Astrocyte (in vitro differentiated cells and primary cell): ENCODE measurements at places on chromosomes 6 and 20. TPM values are rescaled to one million over a fixed set of nuclear protein-coding genes. Genes with fewer than 3 reads are reported as not detected.

The TRPC4AP gene
- 92.0 and 92.6 TPM in 2 replicates for total RNA-seq

The RIMS4 gene
- total RNA-seq, result 0.48 and 0.53 TPM in 2 replicates

GRCh38 chr20:48698507-48699267 lies 129.1 kb downstream of the PREX1 start:
- DNase-seq, result no peak
- no peak overlapping the region for H3K27ac ChIP-seq
- peaks cover 4% of the 10 kb centered on the region for H3K4me1 ChIP-seq

DNA sequence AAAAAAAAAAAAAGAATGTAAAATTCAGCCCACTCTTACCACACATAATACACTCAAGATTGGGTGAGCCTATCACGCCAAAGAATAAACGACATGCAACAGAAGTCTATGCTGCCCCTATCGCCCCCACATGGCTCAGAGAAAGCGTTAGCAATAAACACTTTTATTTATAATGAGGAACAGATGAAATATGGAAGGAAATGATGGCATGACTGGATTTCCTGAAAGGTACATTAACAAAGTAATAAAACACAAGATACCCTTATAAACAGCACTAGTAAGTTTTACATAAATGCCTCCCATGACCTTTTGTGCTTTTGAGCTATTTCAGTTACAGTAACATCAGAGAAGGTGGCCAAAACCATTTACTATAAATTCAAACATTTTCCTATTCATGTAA lies 71.4 kb upstream of the SCAF8 start:
- H3K36me3 ChIP-seq, result no peaks in the 10 kb centered on the region
- no peak overlapping the region for H3K4me3 ChIP-seq
- no peak overlapping the region for H3K27ac ChIP-seq
- no peaks in the 10 kb centered on the region for H3K4me1 ChIP-seq
- DNase-seq, result no peak
- no peaks in the 10 kb centered on the region for H3K27me3 ChIP-seq

- no peaks in the 10 kb centered on the region for H3K36me3 ChIP-seq
- H3K27me3 ChIP-seq, result no peaks in the 10 kb centered on the region
- no peak overlapping the region for H3K4me3 ChIP-seq
- peaks cover 21% of the 10 kb centered on the region for H3K4me1 ChIP-seq
- DNase-seq, result no peak
Observed at GRCh38 chr20:25544734-25545133, 40.6 kb downstream of the NINL start.

DNA sequence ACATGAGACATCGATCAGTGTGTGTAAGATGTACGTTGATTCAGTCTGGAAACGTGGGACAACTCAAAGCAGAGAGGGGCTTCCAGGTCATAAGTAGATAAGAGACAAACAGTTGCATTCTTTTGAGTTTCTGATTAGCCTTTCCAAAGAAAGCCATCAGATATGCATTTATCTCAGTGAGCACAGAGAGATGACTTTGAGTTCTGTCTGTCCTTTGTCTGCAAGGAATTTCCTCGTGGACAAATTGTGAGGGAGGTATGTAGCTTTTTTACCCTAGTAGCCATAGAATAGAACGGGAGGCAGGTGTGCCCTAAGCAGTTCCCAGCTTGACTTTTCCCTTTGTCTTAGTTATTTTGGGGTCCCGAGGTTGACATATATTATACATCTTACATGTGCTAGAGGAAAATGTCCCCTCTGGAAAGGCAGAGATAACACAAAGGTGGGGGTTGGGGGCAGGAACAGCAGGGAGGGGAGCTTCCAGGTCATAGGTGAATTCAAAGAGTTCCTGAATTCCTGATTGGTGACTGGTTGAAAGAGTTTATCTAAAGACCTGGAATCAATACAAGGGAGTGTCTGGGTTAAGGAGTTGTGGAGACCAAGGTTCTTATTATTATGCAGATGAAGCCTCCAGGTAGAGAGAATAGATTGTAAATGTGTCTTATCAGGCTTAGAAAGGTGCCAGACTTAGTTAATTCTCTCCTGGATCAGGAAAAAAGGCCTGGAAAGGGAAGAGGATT lies 237.0 kb downstream of the NFATC2 start:
- no peak for DNase-seq
- no peaks in the 10 kb centered on the region for H3K36me3 ChIP-seq
- H3K4me3 ChIP-seq, result no peak overlapping the region
- H3K4me1 ChIP-seq, result no peaks in the 10 kb centered on the region

DNA sequence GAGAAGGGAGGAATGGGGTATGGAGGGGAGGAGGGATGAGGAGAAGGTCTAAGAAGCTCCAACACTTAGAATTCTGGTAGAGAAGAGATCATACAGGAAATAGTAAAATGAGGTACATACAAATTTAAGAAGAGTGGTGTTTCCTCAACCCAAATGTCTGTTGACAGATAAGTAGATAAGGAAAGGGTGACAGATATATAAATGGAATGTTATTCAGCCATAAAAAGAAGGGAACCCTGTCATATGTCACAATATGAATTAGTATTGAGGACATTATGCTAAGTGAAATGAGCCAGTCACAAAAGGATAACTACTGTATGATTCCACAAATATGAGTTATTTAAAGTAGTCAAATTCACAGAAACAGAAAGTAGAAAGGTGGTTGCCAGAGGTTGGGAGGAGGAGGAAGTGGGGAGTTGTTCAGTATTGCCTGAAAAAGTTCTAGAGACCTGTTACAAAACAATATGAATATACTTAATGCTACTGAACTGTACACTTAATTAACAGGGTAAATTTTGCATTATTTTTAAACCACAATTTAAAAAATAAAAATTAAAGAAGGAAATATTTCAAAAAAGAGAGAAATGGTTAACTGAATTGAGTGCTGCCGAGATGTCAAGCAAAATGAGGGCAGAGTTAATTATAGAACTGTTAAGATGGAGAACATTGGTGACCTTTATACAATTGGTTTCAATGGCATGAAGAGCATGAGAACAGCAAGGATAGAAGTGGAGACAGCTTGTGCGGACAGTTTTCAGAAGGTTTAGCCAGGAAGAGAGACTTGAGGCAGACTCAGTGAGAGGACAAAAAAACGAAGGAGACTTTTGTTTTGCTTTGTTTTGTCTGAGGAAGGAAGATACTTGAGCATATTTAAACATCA lies 47.6 kb upstream of the ADGRF4 start:
- peaks cover 10% of the 10 kb centered on the region for H3K4me1 ChIP-seq
- DNase-seq, result peak; percentile 34
- H3K27ac ChIP-seq, result peak overlapping the region; percentile 62
- H3K27me3 ChIP-seq, result no peaks in the 10 kb centered on the region

The PTK6 gene
- 0.18 TPM in 1 of 2 replicates, not detected in the other for total RNA-seq

The OVOL2 gene
- total RNA-seq, result 0.57 TPM in 1 of 2 replicates, not detected in the other

DNA sequence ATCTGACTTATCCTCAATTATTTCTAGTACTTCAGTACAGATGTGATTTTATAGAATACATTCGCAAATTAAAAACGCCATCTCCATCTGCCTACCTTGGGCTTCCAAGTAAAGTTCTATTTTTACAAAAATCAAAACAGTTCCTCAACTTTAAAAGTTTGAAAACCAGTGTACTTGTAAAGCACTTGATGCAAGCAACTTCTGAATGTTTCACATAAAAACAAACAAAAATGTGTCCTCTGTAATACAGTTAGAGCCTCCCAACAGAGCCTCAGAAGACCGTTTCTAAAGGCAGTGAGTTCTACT lies 384 bp upstream of the MANEA start:
- no peaks in the 10 kb centered on the region for H3K27me3 ChIP-seq
- H3K4me1 ChIP-seq, result no peaks in the 10 kb centered on the region
- no peak for DNase-seq

GRCh38 chr20:52017669-52018317 lies 173.8 kb downstream of the ZFP64 start:
- H3K36me3 ChIP-seq, result no peaks in the 10 kb centered on the region
- DNase-seq, result no peak

- H3K4me3 ChIP-seq, result no peak overlapping the region
- H3K4me1 ChIP-seq, result no peaks in the 10 kb centered on the region
- no peaks in the 10 kb centered on the region for H3K27me3 ChIP-seq
Observed at GRCh38 chr6:77548190-77548589, 84.9 kb upstream of the HTR1B start.
